Renal cortex interstitium (tissue), 15 donors: ENCODE measurements at places on chromosomes 2 and 18. TPM values are rescaled to one million over a fixed set of nuclear protein-coding genes. Genes with fewer than 3 reads are reported as not detected.

MTCL1 gene
- 58.2 TPM for polyA plus RNA-seq

CELF4 gene
- polyA plus RNA-seq: 2.0 TPM

DNA sequence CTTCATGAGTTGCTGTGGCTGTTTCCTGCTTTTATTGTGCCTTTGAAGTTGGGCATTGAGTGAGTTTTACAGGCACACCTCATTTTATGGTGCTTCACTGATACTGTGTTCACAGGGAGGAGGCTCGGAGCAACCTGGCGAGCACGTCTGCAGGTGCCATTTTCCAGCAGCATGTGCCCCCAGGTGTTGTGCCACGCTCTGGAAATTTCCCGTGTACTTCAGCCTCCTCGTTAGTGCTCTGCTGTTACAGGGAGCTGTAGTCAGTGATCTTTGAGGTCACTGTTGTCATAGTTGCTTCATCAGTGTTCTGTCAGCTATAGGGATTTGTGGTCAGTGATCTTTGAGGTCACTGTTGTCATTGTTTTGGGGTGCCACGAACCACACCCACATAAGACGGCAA lies 20.1 kb downstream of the CTDP1 start:
- no peak for DNase-seq

- no peak for DNase-seq
Measured at GRCh38 chr2:44843641-44844310, 97.7 kb upstream of the SIX3 start.

DNA sequence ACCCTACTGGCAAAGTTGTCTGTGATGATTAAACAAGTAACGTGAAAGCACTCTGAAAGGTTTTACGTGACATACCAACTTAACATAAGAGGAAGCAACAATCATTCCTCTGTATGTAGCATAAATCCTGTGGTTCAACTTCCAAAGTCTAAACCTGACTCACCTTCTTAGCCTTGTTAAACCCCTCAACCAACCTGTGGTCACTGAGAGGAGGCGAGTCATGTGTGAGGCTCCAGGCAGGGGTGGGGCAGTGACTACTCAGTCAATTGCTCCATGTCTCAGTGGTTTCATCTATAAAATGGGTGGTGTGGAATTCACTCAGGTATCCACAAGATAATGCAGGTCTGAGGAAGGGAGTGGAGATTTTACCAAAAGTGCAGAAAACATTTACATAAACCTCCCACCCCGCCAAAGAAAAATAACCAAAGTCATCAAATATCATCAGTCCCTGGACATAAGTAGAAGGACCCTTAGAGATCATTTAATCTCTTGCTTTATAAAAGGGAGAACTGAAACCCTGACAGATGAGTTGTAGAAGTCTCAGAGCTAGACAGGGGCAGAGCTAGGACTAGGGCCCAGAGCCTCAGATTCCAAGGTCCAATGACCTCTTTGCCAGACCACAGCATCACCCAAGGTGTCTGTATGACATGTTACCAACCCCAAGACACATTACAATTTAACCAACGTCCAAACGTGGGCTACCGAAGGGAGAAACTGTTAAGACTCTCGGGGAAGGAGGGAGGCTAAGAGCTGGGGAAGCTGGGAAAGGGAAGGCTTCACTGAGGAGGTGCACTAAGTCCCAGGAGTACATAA lies 3.7 kb upstream of the PCBP1 start:
- DNase-seq: no peak
